ENCODE measurements at places on chromosomes 2 and 18. TPM values are rescaled to one million over a fixed set of nuclear protein-coding genes. Genes with fewer than 3 reads are reported as not detected.

GRCh38 chr2:227908266-227909054 lies 37.0 kb downstream of the DAW1 start:
- no peaks in the 10 kb centered on the region for H3K36me3 ChIP-seq
- H3K27ac ChIP-seq, result no peak overlapping the region
- H3K4me1 ChIP-seq, result no peaks in the 10 kb centered on the region

DNA sequence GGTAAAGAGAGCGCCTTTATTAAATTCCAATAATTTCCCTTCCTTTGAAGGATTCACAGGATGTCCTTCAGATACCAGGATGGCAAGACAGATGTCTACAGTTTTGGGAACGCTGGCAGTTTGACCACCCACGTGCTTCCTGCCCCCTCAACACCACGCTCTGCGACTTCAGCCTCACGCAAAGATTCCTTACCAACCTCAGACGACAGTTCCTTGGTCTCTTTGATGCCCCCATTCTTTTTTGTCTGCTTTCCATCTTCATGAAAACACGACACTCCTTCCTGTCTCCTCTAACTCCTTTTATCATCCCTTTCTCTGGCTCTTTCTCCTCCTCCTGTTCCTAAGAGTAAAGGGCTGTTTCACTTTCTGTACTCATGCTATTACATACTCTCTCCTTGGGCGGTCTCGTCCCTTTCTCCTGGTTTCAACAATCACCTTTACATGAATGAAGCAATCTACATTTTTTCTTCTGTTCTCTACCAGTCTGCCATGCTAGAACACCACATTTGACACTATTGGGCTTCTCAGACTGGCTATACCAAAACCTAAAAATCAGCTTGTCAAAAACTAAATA lies 189.9 kb upstream of the PGAP1 start:
- H3K36me3 ChIP-seq, result no peaks in the 10 kb centered on the region
- no peaks in the 10 kb centered on the region for H3K27me3 ChIP-seq
- DNase-seq, result no peak
- no peak overlapping the region for H3K27ac ChIP-seq
- H3K4me3 ChIP-seq, result no peak overlapping the region

GRCh38 chr2:160596441-160596840 lies 102.8 kb upstream of the RBMS1 start:
- H3K4me3 ChIP-seq, result no peak overlapping the region
- no peaks in the 10 kb centered on the region for H3K27me3 ChIP-seq
- H3K4me1 ChIP-seq, result no peaks in the 10 kb centered on the region
- H3K27ac ChIP-seq, result no peak overlapping the region
- H3K36me3 ChIP-seq, result no peaks in the 10 kb centered on the region

Gene ARHGAP25
- total RNA-seq, result 1.8 TPM

Gene CXCR2
- total RNA-seq, result not detected

GRCh38 chr18:40911582-40912254 lies 1043.3 kb upstream of the PIK3C3 start:
- H3K27ac ChIP-seq, result no peak overlapping the region
- DNase-seq, result no peak
- H3K4me3 ChIP-seq, result no peak overlapping the region
- no peaks in the 10 kb centered on the region for H3K27me3 ChIP-seq

Gene UGT1A10
- not detected for total RNA-seq

Gene RASGRP3
- total RNA-seq, result not detected

Gene CTDSP1
- 102 TPM for total RNA-seq

Gene DNAH7
- 5.7 TPM for total RNA-seq

- H3K36me3 ChIP-seq, result no peaks in the 10 kb centered on the region
- peaks cover 2% of the 10 kb centered on the region for H3K4me1 ChIP-seq
- DNase-seq, result no peak
- H3K27me3 ChIP-seq, result no peaks in the 10 kb centered on the region
- H3K4me3 ChIP-seq, result no peak overlapping the region
These were observed 1681.7 kb upstream of the DDX18 start for GRCh38 chr2:116132833-116133232.

- H3K4me1 ChIP-seq, result peaks cover 3% of the 10 kb centered on the region
- no peak for DNase-seq
- no peaks in the 10 kb centered on the region for H3K36me3 ChIP-seq
- no peak overlapping the region for H3K4me3 ChIP-seq
- H3K27ac ChIP-seq, result no peak overlapping the region
These were observed 122.1 kb downstream of the RPIA start for GRCh38 chr2:88813612-88814011.

DNA sequence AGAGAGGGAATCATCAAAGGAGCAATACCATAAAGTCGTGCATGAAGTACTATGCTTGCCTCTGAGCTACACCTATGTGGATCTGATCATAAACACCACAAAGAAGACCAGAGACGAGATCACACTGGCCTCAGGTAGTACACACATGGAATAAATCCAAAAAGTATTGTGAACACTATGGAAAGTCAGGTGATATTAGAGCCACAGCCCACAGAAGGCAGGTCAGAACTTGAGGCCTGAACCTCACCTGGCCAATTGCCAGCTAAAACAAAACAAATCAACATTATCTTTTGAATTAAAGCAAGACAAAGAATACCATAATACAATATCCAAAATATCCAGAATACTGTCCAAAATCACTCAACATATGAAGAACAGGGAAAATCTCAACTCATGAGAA lies 371.1 kb downstream of the NCKAP5 start:
- peaks cover 11% of the 10 kb centered on the region for H3K27me3 ChIP-seq
- H3K36me3 ChIP-seq, result no peaks in the 10 kb centered on the region
- no peak overlapping the region for H3K27ac ChIP-seq
- DNase-seq, result no peak

DNA sequence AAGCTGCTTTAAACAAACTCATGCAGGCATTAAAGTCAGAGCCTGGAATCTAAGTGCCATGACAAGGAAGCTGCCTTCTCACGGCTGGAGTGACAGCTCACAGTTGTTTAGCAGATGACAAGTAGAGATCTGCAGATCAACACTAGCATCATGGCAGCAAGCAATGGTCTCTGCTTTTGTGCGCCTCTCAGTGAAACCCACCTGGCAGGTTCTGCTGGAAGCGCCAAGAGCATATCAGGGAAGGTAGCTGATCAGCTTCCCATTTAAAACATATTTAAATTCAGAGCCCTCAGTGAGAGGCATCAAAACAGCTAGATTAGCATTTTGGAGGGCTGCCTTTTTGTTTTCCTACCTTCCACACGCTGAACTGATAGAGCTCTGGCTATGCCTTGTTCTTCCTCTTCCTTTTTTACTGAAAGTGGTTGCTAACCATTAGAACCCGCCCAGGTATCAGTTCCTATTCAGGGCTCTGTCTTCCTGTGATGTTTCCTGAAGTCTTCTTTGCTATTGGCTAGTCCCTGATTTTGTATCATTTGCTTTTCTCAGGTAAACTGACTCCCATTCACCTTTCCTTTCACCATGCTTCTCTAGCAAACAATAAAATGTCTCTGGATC lies 70.8 kb downstream of the TMEM200C start:
- no peaks in the 10 kb centered on the region for H3K36me3 ChIP-seq
- H3K27me3 ChIP-seq, result no peaks in the 10 kb centered on the region
- no peak overlapping the region for H3K4me3 ChIP-seq
- peaks cover 5% of the 10 kb centered on the region for H3K4me1 ChIP-seq

Gene FBLN7
- 9.3 TPM for total RNA-seq

Gene COX7A2L
- total RNA-seq, result 84.3 TPM

- peaks cover 6% of the 10 kb centered on the region for H3K27me3 ChIP-seq
- no peak for DNase-seq
- H3K27ac ChIP-seq, result no peak overlapping the region
These were observed 92.3 kb downstream of the GYPC start for GRCh38 chr2:126748188-126748760.

Gene IL1R1
- total RNA-seq, result 1.3 TPM
